Stimulated activated CD8-positive, alpha-beta memory T cell treated with anti-CD3 and anti-CD28 coated beads, Interleukin-4, amount 100 ng/mL, for 1 hour (primary cell): ENCODE measurements at places on chromosomes 4 and X.
A peak's percentile ranks its signal among the peaks of the same experiment; 100 is the strongest.

DNA sequence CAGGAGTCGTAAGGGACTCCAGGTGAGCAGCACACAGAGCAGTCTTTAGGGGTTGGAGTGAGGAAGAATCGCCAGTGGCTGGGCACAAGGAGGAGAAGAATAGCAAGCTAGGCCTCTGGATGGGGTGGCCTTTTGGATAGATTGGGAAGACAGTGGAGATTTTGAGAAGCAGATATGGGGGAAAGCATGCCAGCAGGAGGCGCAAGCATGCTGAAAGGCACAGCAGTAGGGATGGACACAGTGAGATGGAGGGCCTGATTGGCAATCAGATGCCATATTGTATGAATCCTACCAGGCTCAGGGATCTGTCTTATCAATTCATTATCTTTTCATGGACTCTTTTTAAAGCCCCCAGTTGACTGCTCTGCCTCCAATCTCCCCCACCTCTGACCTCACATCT is 60.4 kb upstream of the MAGEA4 start:
- DNase-seq = no peak

DNA sequence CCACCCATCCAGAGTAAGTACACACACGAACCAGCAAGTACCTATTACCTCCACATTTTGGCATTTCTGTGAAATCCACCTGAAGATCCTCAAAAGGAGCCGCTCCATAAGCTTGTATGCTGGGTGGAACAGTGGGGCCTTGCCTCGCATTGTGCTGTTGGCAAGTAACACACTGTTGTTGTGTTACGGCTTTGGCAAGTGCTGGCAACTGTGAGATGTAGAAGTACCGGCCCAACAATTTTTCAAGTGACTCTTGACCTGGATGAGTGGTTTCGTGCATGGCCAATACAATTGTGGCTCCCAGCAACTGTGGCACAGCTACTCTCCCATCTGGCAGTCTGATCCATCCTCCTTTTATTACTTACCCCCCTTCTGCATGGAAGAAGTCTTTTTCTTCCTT is 128.7 kb downstream of the CCNB3 start:
- no peak for DNase-seq

DNA sequence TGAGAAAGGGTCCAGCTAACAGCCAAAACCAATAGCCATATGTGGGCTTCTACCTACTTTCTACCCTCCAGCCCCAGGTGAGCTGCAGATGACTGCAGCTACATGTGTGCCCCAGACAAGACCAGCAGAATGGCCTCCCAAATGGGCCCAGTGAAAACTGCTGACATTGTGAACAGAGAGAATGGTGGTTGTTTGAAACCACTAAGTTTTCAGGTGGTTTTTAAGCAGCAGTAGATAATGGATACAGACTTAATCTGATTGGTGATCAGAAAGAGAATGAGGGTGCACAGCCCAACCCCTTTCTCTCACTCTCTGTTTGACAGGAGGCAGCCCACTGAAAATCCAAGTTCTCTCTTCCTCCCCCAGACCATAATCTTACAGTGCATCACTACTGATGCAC is 42.5 kb upstream of the BBS12 start:
- DNase-seq = no peak

GRCh38 chrX:38662640-38663039 is 101.3 kb downstream of the TSPAN7 start:
- no peak for DNase-seq

DNA sequence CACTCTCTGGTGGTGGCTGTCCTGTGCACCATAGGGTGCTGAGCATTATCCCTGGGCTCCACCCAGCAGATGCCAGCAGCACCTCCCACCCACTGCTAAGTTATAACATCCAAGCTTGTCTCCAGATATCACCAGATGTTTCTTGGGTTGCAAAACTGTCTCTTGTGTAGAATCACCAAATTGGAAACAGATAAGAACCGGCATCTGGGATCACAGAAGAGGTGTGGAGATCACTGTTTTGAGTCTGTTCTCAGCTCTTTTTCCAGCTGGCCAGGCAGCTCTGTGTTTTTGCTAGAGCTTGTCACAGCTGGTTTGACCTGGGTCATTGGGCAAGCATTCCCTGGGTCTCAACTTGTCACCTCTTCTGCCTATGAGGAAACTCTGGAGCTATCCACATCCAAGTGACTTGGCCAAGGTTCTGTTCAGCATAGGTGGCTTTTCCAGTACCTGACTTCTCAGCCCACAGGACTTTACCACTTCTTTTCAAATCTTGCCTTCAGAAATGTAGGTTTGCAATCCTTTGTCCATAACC is 15.3 kb upstream of the PUDP start:
- DNase-seq = no peak

DNA sequence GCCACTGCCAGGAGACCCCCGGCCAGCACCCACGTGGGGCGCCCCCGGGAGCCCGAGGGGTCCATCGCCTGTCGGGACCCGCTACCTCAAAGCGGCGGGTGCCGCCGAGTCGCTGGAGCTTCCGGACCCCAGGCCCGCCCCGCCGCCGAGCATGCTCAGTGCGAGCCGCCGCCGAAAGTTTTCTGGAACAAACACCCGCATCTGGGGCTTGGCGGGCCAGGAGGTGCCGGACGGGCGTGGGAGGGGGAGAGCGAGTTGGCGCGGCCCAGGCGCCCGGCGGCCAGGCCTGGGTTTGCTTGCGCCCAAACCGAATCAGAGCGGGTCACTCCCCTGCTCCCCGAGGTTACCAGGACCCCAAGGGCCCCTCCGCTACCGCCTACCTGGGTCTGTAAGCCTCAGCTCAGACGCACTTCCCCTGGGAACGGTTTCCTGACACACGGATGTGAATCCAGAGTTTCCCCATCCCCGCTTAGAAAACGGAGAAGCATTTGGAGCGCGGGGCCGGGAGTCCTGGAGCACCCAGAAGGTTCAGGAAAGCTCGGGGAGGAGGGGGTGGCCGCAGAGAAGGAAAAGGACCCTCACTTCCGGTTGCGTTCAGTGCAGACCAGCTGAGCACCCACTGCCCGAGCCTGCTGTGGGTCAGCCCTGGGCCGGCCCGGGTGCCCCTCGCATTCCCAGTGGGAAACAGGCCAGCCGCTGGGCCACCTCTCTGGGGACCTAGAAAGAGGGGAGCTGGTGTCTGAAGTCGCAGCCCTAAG is at the start of gene EVC2:
TSS of gene EVC2 (minus strand) at position 111 of the 758 bp plus-strand sequence. CDS start at position 65, 46 bp downstream.
- no peak for DNase-seq

- DNase-seq = no peak
These were observed 98.6 kb downstream of the PPP2R2C start for GRCh38 chr4:6373541-6374410.

DNA sequence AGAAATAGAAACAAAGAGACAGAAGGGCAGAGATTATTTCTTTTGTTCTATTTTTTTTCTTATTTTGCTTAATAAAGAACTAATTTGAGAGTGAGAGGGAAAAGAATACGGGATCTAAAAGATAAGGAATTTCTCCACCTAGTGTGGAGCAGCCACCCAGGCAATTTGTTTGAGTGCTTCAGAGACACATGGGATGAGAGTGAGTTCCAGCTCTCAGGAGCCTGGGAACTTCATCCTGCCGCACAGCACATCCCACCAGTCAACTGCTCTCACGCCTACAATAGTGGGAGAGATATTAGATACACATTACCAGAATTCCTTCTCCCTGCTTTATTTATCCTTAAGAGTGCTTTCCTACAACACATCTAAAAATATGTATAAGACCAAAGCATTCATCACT is 946.4 kb downstream of the PDHA2 start:
- DNase-seq = no peak

DNA sequence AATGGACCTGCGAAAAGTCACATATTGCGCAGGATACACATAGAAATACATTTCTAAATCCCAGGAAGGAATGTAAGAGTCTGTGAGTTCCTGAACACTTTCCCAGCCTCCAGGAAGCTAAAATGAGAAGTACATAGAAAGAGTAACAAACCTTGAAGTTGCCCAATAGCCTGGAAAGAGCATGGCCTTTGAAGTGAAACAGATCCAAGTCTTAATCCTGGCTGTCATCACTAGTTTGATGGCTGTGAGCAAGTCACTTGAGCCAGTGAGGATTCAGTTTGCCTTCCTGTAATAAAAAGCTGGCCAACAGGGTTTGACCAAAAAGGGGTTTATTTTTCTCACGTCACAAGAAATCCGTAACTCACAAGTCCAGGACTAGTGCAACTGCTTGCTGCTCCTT is 69.8 kb downstream of the ARHGEF38 start:
- DNase-seq = no peak

GRCh38 chr4:48262926-48263325 is 6.7 kb downstream of the TEC start:
- no peak for DNase-seq

DNA sequence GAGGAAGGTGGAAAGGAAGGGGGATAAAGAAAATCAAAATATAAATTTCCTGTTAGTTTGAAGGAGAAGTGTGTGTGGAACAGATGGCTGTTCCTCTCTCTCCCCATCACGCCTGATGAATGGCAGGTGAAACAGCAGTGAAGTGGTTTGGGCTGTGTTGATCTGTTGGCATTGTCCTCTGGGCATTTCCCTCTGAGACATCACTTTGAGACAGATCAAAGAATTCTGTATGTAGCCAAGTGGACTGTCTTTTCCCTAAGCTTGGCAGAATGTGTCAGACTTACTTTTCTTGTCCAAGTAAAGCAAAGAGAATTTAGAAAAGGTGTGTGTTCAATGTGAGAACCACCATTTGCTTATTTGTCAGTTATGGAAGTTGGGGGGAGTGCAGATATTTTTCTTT is 47.5 kb downstream of the SEPTIN11 start:
- DNase-seq = no peak

GRCh38 chrX:154531626-154532025 is 15.0 kb downstream of the G6PD start:
- DNase-seq = no peak

DNA sequence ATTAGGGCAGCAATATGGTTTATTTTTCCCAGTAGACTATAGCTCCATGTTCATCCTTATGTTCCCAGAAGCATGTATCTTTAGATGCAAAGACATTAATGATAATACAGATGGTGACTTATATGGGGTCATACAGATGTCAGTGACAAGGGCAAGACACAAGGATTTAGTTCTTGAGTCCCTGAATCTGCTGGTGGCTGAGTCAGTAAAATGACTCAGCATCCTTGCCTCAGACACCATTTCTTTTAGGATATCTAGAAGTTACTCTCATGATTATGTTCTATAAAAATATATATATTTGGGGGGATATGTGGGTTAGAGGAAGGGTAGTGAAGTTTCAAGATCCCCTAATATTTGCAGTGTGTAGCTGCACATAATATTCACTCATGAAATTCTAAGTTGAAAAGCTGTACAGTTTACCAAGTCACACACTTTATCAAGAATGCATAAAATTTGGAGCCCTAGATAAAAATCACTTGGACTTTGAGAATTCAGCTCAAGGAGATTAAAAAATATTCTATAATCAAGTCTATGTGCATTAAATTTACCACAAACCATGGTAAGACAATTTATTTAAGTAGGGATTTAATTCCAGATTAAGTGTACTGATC is 101.9 kb downstream of the LNX1 start:
- DNase-seq = no peak

DNA sequence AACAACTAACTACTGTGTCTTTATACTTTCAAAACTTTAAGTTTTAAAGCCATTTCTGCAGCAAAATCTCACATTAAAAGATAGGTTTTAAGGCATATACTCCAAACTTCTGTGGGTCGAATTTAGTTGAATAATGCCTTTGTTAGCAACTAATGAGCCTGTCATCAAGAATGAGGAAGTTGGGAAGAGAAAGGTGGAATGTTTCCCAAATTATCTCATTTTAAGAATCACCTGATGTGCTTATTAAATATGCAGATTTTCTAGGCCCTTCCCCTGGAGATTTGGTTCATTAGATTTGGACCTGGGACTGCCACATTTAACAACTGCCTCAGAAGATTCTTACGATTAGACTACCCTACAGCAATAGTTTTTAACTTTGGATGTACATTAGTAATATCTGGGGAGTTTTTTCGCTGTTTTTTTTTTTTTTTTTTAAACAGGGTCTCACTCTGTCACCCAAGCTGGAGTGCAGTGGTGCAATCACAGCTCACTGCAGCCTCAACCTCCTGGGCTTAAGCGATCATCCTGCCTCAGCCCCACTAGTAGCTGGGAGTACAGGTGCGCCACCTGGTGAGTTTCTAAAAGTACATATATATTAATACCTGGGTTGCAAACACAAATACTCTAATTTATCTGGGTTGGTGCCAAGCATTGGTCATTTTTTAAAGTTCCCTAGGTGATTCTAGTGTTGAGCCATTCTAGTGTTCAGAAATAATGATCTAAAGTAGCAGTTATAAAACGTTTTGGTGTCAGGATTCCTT is 16.1 kb upstream of the TASL start:
- DNase-seq = peak; percentile 0
